ENCODE measurements at places on chromosomes 7 and 10.

GRCh38 chr10:103259989-103260388 is 14.3 kb downstream of the RPEL1 start:
- DNase-seq: no peak

DNA sequence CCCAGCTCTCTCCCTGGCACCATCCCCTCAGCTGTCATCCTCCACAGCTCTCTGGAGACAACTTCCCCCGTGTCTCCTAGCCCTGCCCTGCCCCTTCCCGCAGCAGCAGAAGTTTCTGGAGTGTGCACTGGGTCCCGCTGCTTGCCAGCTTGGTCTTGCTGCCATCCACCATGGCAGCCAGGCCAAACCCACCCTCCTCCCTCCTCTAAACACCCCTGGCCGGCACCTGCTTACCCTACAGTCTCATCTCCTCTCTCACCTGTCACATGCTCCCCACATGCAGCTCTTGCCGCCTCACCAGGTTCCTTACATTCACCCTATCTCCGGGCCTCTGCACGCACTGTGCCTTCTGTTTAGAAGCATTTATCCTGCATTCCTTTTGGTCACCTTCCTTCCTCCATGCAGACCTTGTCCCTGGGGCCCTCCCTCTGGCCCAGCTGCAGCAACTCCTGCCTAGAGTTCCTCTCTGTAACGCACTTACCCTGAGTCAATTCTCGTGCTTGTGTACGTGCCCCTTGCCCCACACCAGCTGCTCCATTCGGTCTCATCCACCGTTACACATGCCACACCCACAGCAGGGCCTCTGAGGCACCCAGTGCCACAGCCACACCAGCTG is 93.9 kb upstream of the RET start:
- no peak for DNase-seq

- DNase-seq: no peak
Observed at GRCh38 chr7:89772276-89772675, 382.0 kb upstream of the STEAP1 start.

- DNase-seq: no peak
Observed at GRCh38 chr7:5397736-5398135, 25.9 kb downstream of the TNRC18 start.

GRCh38 chr7:35463176-35463700 is 209.3 kb upstream of the TBX20 start:
- no peak for DNase-seq

DNA sequence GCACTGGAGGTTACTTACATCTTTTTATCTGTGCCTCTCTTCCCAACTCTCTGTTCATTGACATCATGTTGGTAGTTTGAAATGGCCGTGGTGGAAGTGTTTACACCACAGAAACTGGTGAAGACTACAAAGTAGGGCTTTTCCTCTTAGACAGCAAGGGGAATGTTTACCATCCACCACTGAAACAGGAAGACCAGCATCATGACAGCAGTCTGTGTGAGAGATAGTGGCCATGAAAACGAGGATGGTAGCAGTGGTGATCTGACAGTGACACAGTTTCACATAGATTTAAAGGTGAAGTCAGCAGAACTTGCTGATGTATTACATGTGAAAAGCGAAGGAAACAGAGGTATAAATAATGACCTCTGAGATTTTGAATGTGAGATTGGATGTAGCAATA is 115.7 kb downstream of the CCDC71L start:
- DNase-seq: no peak

Measured in fibroblast of skin of left biceps (primary cell).